ENCODE measurements at places on chromosomes 4 and X.

DNA sequence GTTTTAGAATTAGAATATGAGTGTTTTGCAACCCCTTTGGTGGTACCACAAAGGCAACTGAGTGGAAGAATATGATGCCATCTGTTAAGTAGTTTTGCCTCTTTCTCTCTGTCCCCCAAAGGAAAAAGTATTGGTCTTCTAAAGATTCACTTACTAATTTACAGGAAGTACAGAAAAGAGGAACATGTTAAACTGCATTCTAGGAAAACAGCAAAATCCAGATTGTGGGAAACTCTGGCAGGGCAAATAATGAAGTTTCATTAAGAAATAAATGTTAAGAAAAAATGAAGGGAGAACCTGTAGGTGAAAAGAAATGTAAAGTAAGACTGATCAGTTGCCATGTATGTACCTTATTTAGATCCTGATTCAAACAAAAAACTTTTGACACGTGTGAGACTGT, 39.3 kb downstream of the NSUN7 start:
- DNase-seq = no peak

DNA sequence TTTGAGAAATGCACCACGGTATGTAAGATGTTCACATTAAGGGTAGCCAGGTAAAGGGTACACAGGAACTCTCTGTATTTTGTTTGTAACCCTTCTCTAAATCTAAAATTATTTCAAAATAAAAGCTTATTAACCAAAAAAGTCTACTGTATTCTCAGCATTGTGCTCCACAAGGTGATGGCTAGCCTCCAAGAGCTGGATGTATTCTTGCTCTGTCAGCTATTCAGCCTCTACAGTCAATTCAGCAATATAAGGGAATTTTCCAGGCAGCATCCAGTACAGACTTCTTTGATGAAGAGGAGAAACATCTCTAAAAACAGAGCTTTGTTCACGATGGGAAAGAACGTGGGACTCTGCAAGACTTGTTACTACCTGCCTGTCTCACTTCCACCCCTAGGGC, 63.5 kb upstream of the MAOA start:
- DNase-seq = no peak

- DNase-seq = no peak
These were observed 315.0 kb downstream of the AFF2 start for GRCh38 chrX:148815218-148815961.

DNA sequence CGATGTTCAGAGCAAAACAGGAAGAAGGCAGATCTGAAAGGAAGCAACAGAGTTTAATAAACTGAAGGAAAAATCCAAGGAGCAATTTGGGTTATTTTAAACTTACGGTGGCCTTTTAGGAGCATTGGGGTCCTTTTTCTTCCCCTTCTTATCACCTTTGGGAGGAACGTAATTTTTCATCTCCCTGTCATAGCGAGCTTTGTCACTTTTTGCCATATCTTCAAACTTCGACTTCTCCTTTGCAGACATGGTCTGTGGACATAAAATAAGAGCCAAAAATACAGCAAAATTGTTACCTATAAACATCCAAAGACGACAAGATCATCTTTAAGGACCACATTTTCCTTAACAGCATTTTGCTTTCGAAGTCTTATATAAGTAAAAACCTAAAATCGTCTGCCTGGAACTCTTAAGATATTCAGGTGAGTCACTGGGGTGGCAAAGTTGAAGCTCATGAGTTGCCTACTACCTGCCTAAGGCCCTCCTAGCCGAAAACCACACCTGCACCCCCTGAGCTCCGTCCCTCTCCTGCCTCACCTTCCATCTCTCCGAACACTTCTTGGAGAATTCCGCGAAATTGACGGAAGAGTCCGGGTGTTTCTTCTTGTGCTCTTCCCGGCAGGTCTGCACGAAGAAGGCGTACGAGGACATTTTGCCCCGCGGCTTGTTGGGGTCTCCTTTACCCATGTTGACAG, 1.0 kb downstream of the HMGB2 start:
- no peak for DNase-seq

- no peak for DNase-seq
These were observed 5.2 kb downstream of the SPATA4 start for GRCh38 chr4:176189891-176190795.
